NCI-H1930 (cell line): ENCODE measurements at places on chromosomes 3 and 15.

- no peak for DNase-seq
Measured at GRCh38 chr3:152213203-152213602, 55.5 kb upstream of the MBNL1 start.

- DNase-seq: no peak
Measured at GRCh38 chr3:5980475-5980874, 793.0 kb downstream of the EDEM1 start.

- DNase-seq: no peak
Measured at GRCh38 chr3:34106879-34107278, 308.4 kb downstream of the PDCD6IP start.

GRCh38 chr3:73422571-73422970 lies 202.2 kb downstream of the PDZRN3 start:
- DNase-seq: no peak

- no peak for DNase-seq
Measured at GRCh38 chr3:197023241-197023997, 6.2 kb downstream of the MELTF start.

DNA sequence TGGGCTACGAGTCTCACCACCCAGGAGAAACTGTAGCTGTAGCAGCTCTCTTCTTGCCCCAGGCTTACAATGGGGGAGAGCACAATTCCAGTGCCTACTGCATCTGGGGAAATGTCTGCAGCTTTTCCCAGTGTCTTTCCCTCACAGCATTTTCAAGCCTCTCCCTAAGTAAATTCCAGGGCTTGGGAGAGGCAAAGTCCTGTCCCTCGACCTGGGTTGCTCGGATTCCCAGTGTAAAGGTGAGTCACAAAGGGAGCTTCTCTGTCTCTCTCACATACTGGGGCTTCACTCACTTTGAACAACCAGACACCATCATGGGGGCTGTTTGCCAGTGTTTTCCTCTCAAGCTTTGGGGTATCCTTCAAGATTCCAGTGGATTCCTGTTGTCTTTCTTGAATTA lies 689.4 kb upstream of the NAALADL2 start:
- DNase-seq: no peak

- no peak for DNase-seq
Measured at GRCh38 chr3:177887475-177887874, 648.8 kb upstream of the KCNMB2 start.

DNA sequence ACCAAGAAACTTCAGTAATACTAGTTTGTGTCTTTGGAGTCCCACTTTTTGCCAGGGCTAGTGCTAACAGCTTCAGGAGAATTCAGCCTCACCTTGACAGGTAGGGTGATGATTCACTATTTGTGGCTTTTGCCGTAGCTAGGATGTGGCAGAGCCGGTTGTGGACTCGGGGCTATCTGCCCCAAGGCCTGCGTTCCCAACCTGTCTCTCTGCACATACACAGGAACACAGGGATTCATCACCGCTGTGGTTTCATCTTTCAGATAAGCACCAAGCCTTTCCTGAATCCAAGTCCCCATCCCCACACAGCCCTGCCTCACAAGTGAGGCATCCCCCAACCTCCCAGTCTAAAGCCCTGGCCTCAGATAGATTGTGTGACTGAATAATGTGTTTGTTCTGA lies 45.2 kb upstream of the POLG start:
- DNase-seq: no peak

GRCh38 chr3:45258317-45258716 lies 32.2 kb upstream of the TMEM158 start:
- DNase-seq: no peak

DNA sequence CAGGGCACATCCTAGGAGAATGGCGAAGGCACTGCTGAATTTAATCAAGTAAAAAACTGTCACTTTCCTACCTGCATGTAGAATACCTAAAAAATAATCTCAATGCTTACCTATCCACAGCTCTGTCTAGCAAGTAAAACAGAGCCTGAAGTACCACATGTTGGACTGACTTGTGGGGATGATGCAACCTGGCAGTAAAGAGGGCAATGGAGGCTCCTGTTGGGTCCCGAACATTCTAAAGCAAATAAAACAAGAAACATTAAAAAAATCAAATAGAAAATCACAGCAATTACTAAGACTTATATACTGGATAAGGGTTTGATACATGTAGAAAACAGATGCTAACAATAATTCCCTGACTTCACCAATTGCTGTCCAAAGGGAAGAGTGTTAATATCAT lies 56.1 kb downstream of the PTPN9 start:
- no peak for DNase-seq

DNA sequence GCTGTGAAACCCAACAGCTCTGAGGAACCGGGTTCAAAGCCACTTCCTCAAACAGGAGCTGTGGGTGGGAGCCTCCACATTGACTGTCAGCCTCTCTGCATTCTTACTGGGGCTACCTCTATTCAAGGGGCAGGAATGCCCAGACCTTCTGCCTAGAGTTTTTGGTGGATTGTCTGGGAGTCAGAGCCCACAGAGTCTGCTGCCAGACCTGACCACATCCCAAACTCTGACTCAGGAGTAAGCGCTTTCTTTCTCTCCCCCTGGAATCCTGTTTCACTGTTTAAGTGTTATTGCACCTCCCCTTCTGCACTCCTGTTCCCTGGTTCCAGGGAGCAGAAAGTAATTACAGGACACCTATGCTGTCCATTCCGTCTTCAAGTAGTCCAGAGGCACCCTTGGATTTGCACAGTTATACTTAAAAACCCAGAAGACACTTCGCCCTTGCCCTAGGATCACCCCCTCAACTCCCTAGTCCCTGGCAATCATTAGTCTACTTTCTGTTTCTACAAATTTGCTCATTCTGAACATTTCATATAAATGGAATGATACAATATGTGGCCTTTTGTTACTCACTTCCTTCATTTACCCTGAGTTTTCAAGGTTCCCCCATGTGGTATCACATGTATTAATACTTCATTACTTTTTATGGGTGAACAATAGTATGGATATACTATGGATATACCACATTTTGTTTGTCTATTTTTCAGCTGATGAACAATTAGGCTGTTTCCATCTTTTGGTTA lies 37.9 kb upstream of the TJP1 start:
- DNase-seq: no peak

- DNase-seq: no peak
Measured at GRCh38 chr15:27458345-27459084, 487.5 kb downstream of the GABRG3 start.

GRCh38 chr3:97810779-97811390 lies 10.9 kb upstream of the CRYBG3 start:
- DNase-seq: no peak

DNA sequence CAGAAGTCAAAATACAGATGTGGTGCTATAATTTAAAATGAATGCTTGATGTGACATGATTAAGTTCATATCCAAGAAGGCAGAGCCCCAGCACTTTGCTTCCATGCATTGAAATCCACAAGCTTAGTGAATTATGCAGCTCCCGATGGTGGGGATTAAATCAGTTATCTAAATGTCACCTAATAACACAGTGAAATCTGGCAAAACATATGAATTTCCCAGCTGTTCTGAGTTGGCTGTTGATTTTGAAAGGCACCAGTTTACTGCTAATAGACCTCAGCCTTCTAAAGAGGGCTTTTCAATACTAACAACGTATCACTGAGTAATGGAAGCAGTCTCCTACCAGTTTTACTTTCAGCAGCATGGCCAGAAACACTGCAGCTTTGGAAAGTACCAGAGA lies 19.8 kb upstream of the CRBN start:
- no peak for DNase-seq

GRCh38 chr3:107861422-107861821 lies 229.4 kb downstream of the CD47 start:
- DNase-seq: no peak

GRCh38 chr3:133834621-133835417 lies 29.2 kb downstream of the SRPRB start:
- DNase-seq: no peak

DNA sequence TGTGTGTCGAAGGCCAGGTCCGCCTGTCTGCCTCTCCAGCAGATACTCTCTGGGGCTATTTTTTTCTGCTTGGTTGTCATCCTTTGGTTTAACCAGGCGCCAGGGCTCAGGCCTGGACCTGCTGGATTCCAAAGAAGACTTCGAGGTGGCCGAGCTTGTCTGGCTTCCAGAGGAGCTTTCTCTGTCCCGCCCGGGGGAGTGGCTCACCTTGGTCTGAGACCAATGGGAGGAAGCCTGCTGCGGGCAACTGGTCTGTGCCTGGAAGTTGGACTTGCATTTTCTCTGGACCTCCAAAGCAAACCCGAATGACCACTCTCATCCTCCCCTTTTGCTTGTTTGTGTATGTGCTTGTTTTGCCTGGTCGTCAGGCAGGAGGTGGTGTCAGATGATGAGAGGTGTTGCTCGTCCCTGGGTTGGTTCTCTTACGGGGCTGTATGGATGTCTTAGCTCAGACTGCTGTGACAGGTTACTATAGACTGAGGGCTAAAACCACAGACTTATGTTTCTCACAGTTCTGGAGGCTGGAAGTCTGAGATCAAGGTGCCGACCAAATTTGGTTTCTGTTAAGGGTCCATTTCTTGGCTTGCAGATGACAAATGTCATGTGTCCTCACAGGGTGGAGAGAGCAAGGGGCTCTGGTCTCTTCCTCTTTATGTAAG lies 19.3 kb downstream of the IGF1R start:
- DNase-seq: no peak

- DNase-seq: no peak
Measured at GRCh38 chr3:196611761-196612483, 27.6 kb upstream of the NRROS start.

DNA sequence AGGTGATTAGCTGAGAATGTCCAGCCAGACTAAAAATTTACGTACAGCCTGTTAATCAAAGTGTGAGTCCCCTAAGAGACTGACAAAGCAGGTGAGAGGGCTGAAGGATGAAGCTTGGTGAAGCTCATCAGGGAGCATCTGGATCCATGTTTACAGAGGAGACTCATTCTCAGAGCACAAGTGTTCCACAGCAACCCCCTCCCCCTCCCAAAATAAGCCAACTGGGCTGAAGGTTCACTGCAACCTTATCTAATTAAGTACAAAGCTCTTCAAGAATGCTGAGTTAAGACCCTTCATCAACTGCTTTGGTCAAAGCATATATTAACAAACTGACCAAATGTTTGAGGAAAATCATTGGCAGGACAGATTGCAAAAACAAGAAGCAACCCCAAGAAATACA lies 262.6 kb upstream of the ZNF385D start:
- no peak for DNase-seq

DNA sequence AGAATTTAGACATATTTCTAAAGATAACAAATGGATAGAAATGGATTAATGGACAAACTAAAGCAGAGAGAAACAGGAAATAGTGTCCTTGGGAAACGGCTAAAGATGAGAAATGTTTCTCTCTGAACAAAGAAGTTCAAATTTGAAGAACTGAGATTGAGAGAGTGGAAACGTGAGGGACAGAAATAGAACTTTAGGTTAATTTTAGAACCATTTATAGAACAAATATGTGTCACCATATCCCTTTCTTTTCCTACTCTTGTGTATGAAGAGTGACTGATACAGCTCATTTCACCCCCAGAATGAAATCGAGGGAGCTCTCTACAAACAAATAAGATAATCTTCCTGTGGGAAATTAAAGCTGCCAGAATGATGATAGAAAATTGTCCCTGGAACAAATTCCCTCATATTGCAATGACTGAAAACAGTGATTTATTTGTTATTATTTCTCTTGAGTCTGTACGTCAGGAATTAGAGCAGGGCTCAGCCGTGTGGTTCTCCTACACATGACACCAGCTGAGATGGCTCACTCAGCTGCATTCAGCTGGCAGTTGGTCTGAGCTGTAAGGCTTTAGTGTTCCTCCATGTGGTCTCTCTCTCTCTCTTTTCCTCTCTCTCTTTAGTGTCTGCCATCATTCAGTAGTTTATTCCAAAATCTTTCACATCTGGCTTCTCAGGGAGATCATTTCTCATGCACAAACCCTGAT lies 46.6 kb upstream of the ARPP21 start:
- no peak for DNase-seq

- no peak for DNase-seq
Measured at GRCh38 chr15:59616379-59616778, 4.8 kb downstream of the GCNT3 start.

GRCh38 chr3:78858910-78859309 lies 908.9 kb downstream of the ROBO1 start:
- DNase-seq: no peak

- no peak for DNase-seq
Measured at GRCh38 chr3:138406606-138407005, 27.8 kb upstream of the ESYT3 start.

DNA sequence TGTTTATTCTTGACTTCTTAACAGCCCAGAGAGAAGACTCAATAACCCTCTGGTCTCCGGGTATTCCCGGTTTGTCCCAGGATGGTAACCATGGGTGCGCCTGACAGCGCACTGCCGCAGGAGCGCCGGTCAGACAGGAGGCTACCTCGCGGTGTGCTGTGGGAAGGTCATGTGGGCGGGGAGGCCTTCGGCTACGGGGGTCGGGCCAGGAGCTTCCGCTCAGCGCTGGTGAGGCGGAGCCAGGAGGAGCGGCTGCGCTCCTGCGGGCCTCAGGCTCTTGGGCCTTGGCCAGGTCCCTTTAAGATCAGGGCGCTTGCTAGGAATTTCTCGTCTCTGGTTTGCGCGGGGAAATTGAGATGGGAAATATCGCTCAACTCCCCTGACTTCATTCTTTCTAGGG lies 182.3 kb upstream of the NDN start:
- no peak for DNase-seq

- DNase-seq: no peak
Measured at GRCh38 chr15:75033809-75034208, 10.4 kb downstream of the PPCDC start.

GRCh38 chr15:73631915-73632669 lies 1.1 kb downstream of the NPTN start:
- no peak for DNase-seq

GRCh38 chr3:112736805-112737566 lies 96.0 kb upstream of the CCDC80 start:
- DNase-seq: no peak

GRCh38 chr3:38354588-38355330 lies 8.2 kb downstream of the XYLB start:
- DNase-seq: no peak

- DNase-seq: no peak
Measured at GRCh38 chr3:4426782-4427344, 40.2 kb downstream of the SUMF1 start.

- peak; percentile 86 for DNase-seq
Measured at GRCh38 chr3:157920822-157921700, 185.2 kb downstream of the SHOX2 start.

GRCh38 chr15:34732430-34732829 lies 22.4 kb downstream of the GJD2 start:
- DNase-seq: no peak

- no peak for DNase-seq
Measured at GRCh38 chr15:58551764-58552504, 120.1 kb downstream of the LIPC start.

DNA sequence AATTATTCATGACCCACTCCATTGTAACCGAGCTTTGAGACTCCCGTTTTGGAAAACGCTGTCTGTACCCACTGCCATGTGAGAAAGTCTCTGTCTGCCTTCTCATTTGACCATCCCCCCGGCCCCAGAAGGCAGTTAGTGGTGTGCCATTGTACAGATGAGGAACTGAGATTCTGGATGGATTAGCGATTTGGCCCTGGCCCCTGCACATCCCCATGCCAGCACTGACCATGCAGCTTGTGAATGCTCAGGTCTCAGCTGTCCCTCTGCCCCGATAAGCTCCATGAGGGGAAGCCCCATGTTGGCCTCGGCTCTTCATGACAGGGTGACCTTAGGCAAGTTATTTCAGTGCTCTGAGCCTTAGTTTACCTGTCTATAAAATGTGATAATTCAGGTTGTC lies 153.0 kb upstream of the SMAD3 start:
- DNase-seq: no peak
